ENCODE measurements at places on chromosomes 16 and 17.

DNA sequence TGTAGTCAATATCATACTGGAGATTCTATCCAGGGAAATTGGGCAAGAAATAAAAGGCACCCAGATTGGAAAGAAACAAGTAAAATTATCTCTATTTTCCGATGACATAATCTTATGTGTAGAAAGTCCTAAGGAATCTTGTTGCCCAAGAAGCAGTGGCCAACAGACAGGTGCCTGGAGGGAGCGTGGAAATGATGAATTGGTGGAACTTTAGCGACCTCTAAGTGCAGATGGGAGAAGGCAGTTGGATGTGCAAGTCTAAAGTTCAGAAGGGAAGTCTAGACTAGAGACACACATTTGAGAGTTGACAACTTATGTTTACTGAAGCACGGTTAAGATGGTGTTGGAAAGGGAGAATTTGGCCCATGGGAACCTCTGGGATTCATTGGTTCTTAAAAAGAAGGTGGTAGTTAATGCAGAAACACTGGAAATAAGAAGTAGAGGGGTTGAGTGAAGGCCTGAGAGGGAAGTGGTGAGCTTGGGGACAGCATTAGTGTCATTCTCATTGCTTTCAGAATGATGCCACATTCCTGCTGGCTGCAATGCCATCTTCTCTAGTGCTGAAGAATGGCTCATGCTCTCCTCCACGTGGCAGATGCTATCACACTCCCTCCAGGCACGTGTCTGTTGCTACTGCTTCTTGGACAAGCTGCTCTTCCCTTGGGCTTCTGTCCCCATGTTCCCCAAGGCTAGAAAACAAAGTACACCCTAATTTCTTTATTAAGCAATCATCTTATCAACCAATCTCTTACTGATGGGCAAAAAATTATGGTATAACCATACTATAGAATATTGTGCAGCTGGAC is 24.0 kb downstream of the TAT start:
- DNase-seq = no peak

DNA sequence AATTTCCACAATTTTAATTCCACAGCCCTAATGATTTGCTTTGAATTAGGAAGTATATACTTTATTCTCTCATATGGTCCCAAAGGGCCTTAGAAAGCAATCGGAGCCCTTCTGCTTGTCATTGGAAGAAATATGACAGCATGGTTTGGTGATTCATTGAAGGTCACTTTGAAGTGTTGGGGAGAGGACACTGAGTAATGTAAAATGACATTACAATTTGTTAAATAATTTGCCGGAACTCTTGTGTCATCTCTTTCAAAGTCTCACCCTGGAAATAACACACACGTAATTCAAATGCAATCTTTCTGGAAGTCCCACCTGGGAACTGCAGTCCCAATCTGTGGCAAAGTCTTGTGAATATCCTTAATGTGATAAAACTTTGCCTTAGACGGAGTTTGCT is 59.8 kb downstream of the BMERB1 start:
- DNase-seq = no peak

DNA sequence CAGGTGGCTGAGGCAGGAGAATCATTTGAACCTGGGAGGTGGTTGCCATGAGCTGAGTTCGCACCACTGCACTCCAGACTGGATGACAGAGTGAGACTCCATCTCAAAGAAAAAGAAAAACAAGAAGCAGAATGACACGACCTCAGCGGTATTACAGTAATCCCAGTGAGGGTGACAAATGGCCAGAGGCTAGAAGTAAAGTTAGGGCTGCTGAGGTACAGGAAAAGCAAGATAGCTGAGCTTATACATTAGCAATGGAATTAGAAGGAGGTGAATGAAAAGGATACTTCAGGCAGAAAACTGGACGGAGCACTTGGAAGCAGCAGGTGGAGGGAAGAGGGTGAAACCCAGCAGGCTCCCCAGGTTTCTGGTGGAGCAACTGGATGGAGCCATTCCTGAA is 26.1 kb upstream of the AMZ2 start:
- no peak for DNase-seq

GRCh38 chr16:66511602-66512271 is 38.2 kb downstream of the TK2 start:
- DNase-seq = no peak

DNA sequence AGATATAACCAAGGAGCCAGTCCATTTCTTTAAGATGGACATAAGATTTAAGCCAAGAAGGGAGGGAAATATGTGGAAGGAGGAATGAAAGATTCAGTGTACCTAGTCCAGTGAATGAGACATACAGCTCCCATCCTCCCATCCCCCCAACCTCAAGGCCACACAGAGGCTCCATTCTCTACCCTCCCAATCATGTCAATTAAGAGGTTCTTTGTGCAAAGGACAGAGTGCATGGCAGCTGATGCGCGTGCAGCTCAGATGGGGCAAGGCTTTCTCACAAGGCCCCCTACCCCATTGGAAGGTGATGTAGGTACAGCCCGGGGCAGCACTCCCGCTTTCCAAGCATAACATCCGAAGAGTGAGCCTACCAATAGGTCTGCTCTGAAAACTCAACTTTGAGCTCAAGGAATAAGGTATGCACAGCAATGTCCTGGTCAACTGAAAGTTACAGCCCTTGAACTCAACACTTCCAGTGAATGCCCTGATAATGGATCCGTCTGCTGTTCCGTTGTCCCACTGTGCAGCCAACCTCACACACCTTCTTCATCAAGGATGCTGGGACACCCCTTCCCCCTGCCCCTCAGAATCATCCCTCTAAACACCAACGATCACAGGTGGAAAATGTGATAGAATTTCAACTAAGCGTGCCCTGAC is 458.1 kb downstream of the SOX9 start:
- peak; percentile 61 for DNase-seq

DNA sequence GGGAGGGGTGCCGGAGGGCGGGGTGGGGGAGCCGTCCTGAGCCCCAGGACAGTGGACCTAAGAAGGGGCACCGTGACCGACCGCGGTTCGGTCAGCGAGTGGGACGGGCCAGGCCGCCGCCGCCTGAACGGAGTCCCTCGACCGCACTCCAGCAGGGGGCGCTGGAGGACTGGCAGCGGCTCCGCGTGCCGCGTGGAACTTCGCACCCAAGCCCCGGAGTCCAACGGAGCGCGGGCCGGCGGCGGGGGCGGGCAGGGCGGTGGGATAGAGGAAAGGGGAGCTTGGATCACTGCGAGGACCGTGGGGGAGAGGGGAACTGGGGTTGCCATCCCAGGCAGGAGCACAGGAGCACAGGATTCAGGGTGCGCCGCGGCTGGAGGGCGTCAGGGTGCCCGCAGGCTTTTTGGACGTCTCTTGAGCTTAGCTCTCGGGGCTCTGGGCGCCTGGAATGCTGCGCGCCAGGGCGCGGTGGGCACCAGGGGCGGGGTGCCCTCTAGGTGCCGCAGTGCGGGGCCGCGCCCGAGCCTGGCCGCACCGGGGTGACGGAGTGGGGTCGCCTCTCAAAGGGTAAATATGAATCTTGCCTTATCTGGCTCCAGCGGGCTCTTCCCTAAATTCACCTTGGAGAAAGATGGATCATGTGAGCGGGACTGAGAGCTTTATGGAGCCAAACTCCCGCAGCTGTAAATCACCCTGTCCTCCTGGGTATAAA is 379 bp upstream of the OTOP2 start:
- DNase-seq = no peak

DNA sequence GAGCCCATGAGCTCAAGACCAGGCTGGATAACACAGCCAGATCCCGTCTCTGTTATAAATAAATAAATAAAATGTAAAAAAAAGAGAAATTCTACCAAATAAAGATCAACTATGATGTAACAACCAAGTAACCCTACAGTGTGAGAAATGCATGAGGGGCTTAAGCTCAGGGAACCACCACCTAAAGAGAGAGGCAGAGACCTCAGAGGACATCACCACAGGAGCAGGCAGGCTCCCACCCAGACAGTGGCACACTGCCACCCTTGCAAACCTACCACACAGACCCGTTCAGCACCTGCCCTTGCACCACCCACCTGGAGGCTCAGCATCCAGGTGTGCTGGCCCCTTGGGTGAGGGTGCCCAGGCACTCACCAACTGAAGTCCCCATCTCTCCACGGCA is 45.6 kb downstream of the ANKRD11 start:
- no peak for DNase-seq

GRCh38 chr16:82138478-82139285 is 31.3 kb downstream of the MPHOSPH6 start:
- no peak for DNase-seq

DNA sequence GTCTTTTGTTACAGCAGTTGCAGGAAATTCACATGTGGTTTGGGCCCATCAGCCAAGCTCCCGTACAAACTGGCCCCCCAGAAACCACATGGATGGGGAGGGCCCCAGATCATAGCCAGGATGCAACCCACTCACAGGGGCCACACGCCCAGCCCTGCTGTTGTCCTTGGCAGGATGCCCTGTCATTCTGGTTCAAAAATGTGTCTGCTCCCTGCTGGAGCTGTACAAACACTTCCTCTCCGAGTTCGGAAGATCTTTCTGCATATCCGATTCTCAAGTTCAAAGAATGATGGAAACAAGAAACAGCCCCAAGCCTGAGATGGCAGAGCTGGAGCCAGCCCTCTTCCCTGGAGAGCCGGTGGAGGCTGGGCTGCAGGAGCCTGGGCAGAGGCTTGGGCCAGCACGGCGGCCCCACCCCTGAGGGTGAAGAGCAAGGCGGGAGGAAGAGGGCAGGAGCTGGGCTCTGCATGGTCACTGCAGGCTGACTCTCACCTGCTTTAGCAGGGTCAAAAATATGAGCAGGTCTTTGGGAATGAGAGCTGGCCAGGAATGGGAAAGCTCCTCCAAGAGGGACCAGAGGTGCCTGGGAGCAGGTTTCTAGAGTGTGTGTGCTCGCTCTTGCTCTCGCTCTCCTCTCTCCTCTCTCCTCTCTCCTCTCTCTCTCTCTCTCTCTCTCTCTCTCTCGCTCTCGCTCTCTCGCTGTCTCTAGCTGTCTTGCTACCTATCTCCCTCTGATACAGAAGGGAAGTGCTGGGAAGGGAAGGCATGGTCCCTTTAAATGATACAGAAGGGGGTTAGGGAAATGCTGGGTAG is 34.7 kb upstream of the ENPP7 start:
- DNase-seq = no peak

- DNase-seq = no peak
Observed at GRCh38 chr16:69941251-69942098, 9.7 kb upstream of the CLEC18A start.

DNA sequence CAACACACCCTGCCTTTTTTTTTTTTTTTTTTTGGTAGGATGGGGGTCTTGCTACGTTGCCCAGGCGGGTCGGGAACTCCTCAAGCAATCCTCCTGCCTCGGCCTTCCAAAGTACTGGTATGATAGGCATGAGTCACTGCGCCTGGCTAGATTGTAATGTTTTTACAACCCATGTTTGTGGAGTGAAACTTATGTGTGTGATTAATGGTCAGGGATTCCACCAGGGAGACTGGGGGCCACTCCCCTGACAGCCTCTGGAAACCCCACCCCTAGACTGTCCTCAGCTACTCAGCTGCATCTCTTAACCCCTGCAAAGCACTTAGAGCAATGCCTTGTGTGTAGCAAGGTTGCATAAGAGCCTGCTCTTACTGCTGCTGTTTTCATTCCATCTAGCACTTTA is 220.5 kb downstream of the PARN start:
- DNase-seq = no peak

DNA sequence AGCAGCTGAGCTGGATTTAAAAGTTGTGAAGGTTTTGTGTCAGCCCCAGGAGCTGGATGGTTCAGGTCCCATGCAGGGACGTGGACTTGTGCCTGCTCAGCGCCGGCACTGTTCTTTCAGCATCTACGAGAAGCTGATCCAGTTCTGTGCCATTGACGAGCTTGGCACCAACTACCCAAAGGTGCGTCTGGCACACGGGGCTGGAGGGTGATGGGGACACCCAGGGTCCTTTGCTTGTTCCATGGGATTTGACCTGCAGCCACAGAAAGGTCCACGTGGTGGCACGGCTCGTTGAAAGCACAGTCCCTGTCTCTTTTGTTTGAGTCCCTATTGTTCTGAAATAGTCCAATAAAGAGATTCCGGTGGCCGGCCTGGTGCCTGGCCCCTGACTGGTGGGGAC is 18.1 kb upstream of the ITGB4 start:
- DNase-seq = no peak

DNA sequence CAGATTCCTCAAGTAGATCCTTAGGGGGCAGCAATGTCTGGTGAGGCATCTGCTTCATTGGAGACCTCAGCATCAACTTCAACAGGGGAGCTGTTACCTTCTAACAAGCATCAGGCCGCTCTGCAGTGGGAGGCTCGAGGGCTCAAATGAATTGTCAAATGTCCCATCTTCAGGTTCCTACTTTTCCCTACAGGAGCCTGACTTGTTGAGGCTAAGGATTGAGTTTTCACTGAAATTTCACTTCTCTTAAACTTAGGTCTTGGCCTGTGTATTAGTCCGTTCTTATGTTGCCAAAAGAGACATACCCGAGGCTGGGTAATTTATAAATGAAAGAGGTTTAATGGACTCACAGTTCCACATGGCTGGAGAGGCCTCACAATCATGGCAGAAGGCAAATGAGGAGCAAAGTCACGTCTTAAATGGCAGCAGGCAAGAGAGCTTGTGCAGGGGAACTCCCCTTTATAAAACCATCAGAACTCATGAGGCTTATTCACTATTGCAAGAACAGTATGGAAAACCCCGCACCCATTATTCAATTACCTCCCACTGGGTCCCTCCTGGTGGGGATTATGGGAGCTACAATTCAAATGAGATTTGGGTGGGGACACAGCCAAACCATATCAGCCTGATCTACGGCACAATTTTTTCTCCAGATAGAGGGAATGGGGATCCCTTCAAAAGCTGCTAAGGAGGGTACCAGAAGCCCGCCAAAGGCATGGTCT is 5.1 kb upstream of the CD300LD start:
- no peak for DNase-seq

All from head of caudate nucleus (tissue), 42 donors.